ENCODE measurements at places on chromosomes 1 and 21. TPM values are rescaled to one million over a fixed set of nuclear protein-coding genes. Genes with fewer than 3 reads are reported as not detected.

Gene CTSE
- total RNA-seq = not detected

DNA sequence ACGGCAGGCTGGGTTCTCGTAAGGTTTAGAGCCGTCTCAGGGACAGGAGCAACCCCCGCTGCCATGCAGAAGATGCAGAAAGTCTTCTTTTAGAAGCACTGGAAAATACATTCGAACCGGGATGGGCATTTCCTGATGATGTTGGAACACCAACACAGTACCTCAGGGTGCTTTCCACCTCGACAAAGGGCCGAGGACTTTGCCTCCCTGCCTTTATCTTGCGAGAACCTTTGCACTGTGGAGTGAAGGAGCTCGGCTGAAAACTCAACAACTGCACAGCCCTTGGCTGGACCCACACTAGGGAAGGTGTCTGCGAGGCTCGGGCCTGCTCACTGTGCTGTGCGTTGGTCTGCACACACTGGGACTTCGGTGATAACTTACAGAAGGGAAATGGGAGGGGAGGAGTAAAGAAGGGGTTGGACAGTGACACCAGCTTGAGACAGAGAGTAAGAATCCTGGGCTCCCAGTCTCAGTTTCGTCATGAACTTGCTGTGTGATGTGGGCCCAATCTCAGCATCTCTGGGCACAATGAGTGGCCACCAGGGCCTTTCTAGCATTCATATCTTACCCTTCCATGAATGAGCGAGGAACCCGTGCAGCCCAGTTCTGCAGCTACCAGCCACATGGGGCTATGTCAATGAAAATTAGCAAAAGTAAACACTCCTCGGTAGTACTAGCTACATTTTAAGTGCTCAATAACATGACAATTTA lies 18.2 kb downstream of the RCAN1 start:
- DNase-seq = no peak

DNA sequence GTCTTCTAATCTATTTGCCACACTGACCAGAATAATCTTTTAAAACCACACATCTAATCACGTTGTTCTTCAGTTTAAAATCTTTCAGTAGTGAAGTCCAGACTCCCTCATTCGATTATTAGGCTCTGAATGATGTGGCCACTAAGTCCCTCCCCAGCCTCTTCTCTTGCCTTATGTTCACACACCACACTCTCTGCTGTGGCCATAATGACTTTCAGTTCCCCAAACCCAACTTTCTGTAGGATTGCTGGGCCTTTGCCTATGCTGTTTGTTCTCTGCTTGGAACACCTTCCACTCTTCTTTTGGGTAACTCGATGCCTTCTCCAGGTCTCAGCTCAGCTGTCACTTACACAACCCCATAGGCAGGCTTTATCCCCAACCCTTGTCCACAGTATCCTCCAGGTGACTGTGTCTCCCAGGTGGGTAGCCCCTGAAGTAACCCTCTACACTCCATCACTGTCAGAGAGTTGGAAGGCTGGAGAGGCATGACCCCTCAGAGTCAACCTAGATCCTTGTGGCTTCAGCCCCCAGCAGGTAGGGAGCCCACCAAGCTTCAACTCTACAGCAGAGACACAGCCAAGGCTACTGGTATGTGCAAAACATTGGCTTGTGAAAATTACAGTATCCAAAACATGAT lies 8.4 kb upstream of the SLC37A1 start:
- no peak for DNase-seq

DNA sequence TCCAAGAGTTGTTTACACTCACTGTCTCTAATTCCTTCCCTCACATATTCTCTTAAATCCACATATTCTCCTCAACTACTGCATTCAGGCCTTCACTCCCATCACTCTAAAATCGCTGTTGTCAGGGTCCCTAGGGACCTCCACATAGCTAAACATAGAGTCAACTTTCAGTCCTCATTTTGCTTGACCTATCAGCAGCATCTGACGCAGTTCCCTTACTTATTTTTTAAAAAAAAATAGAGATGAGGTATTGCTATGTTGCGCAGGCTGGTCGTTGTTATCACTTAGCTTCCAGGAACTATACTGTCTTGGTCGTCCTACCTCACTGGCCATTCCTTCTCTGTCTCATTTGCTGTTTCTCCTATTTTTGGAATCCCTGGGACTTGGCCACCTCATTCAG lies 11.7 kb upstream of the PLEKHO1 start:
- DNase-seq = no peak

DNA sequence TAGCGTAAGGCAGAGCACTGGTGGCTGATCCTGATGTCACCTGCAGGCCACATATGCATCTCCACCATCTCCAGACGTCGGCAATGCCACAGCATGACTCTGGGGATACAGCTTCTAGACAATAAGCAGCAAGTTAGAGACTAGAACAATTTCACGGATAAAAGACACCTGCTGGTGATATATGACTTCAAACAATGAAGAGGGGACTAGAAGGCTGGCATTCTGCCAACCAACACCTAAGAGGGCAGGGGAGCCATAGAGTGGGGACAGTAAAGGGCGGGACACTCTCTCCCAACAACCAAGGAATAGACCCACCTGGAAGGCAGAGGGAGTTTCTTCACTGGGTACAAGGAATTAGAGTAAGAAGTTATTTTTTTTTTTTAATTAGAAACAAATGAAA lies 126.7 kb downstream of the SIM2 start:
- no peak for DNase-seq

DNA sequence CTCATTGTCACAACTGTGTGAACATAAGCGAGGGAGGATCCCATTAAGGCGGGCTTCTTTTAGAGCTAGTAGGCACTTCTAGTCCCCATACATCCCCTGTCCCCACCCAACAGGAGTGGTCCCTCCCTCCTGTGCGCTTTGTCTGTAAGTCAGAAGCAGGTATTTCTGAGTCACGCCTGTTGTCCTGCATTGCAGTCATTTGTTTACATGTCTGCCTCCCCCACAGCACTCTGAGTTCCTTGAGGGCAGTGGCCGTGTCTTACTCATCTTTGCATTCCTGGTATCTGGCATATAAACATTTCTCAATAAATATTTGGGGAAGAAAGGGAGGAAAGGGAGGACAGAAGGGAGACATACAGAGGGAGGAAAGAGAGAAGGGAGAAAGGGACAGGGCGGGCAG lies 40.3 kb downstream of the PLEKHA6 start:
- DNase-seq = no peak

GRCh38 chr1:218365226-218365999 lies 20.3 kb downstream of the TGFB2 start:
- DNase-seq = no peak
